Sigmoid colon (tissue), 7 donors: ENCODE measurements at places on chromosomes 7 and 10. TPM values are rescaled to one million over a fixed set of nuclear protein-coding genes. Genes with fewer than 3 reads are reported as not detected.

Gene CNPY4
- 16.1 TPM for total RNA-seq

DNA sequence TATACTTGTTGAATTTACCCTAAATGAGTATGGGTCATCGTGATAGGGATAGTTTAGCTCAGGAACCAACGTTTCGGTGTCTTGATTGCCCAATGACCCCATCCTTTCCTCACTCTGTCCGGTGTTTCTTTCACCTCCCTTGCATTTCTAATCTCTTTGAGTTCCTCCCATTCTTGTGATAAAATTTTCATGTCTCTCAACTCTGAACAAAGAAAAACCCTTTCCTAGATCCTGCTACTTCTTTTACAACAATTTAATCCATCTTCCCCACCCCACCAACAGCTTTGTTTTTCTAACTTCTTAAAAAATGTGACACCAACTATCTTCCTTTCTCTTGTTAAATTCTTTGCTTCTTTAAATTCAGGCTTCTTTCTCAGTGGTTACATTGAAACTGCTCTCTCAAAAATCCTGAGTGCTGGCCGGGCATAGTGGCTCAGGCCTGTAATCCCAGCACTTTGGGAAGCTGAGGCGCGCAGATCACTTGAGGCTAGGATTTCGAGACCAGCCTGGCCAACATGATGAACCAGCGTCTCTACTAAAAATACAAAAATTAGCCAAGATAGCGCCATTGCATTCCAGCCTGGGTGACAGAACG lies 130.3 kb upstream of the MINDY3 start:
- H3K36me3 ChIP-seq, result no peaks in the 10 kb centered on the region
- H3K27me3 ChIP-seq, result no peaks in the 10 kb centered on the region
- H3K4me3 ChIP-seq, result no peak overlapping the region
- DNase-seq, result no peak
- no peaks in the 10 kb centered on the region for H3K4me1 ChIP-seq

Gene PRXL2A
- total RNA-seq, result 57.4 TPM

GRCh38 chr7:140342727-140343514 lies 55.4 kb downstream of the SLC37A3 start:
- H3K36me3 ChIP-seq, result peaks cover 32% of the 10 kb centered on the region
- DNase-seq, result peak; percentile 69
- no peaks in the 10 kb centered on the region for H3K4me1 ChIP-seq
- H3K27ac ChIP-seq, result no peak overlapping the region
- H3K27me3 ChIP-seq, result no peaks in the 10 kb centered on the region

- H3K27ac ChIP-seq, result no peak overlapping the region
- no peak overlapping the region for H3K4me3 ChIP-seq
- no peaks in the 10 kb centered on the region for H3K36me3 ChIP-seq
- H3K4me1 ChIP-seq, result no peaks in the 10 kb centered on the region
- no peak for DNase-seq
Observed at GRCh38 chr7:131151034-131151433, 176.6 kb upstream of the MKLN1 start.

DNA sequence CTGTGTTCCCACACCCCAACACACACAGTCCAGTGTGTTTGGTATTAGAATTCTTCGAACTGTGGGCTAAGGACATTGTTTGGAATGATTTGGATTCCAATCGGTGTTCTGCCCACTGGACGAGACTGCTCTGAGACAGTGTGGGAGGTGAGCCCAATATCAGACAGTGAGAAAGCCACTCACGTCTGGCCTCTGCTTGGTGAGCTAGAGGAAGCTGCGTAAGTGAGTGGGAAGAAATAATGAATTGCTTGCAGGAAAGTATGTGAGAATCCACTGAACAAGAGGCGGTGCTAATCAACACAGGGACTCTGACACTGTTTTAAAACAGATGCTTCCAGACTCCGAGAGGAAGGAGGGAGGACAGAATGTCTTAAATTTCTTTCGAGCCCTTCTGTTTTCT lies 675.0 kb upstream of the ANKRD30A start:
- H3K36me3 ChIP-seq, result no peaks in the 10 kb centered on the region
- H3K4me3 ChIP-seq, result peak overlapping the region; percentile 18
- H3K4me1 ChIP-seq, result no peaks in the 10 kb centered on the region
- DNase-seq, result peak; percentile 65
- H3K27me3 ChIP-seq, result no peaks in the 10 kb centered on the region

GRCh38 chr10:47088656-47089354 lies 177.6 kb downstream of the PTPN20 start:
- H3K36me3 ChIP-seq, result no peaks in the 10 kb centered on the region
- no peak for DNase-seq
- no peaks in the 10 kb centered on the region for H3K27me3 ChIP-seq
- no peak overlapping the region for H3K27ac ChIP-seq

Gene EPO
- total RNA-seq, result not detected

DNA sequence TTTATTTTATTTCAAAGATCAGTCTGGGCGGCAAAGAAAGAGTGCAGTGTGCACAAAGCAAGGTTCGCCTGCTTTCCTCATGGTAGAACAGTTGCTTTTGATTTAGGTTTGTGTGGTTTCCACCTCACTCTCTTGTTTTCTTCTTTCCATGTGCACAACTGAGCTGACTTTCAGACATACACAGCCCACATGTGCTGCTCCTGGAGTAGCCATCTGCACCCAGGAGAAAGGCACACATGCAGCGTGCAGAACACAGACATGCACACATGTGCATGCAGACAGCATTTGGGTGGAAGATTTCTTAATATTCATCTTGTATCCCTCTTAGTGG lies 302.1 kb downstream of the FZD1 start:
- no peaks in the 10 kb centered on the region for H3K36me3 ChIP-seq
- H3K4me3 ChIP-seq, result no peak overlapping the region
- no peaks in the 10 kb centered on the region for H3K27me3 ChIP-seq

GRCh38 chr7:20417675-20418382 lies 87.1 kb downstream of the ITGB8 start:
- H3K27me3 ChIP-seq, result no peaks in the 10 kb centered on the region
- no peak overlapping the region for H3K27ac ChIP-seq
- no peak overlapping the region for H3K4me3 ChIP-seq
- no peaks in the 10 kb centered on the region for H3K4me1 ChIP-seq
- H3K36me3 ChIP-seq, result no peaks in the 10 kb centered on the region
- DNase-seq, result no peak
